Stimulated activated CD4-positive, alpha-beta T cell treated with anti-CD3 and anti-CD28 coated beads, Interleukin-12 subunit alpha, Interleukin-12 subunit beta, amount 100 ng/mL, for 48 hours (primary cell): ENCODE measurements at places on chromosomes 3 and 15.

DNA sequence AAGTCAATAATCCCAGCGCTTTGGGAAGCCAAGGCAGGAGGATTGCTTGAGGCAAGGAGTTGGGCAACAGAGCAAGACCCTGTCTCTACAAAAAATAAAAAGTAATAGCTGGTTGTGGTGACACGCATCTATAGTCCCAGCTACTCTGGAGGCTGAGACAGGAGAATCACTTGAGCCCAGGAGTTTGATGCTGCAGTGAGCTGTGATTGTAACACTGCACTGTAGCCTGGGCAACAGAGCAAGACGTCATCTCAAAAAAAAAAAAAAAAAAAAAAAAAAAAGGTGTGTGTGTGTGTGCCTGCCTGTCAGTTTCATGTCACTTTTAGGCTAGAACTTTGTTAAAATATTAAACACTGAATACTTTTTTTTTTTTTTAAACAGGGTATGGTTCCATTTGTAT, 28.4 kb downstream of the DNAJC19 start:
- DNase-seq = no peak

DNA sequence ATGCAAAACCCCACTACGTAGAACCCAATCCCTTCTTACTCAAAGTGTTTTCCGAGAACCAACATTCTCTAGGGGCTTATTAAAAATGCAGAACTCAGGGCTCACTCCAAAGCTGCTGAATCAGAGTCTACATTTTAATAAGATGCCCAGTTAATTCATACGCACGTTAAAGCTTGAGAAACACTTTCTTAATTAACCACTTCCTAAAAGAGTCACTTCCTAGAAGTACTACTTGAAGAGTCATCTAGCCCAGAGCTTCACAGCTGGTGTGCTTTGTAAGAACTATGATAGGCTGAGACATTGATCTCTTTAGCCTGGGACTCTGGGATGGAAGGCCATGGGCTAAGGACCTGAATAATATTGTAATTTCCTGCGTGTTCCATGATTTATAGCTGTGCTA, 9.0 kb downstream of the COL6A5 start:
- DNase-seq = no peak

GRCh38 chr3:123013876-123014275, 13.7 kb downstream of the SEMA5B start:
- DNase-seq = no peak

DNA sequence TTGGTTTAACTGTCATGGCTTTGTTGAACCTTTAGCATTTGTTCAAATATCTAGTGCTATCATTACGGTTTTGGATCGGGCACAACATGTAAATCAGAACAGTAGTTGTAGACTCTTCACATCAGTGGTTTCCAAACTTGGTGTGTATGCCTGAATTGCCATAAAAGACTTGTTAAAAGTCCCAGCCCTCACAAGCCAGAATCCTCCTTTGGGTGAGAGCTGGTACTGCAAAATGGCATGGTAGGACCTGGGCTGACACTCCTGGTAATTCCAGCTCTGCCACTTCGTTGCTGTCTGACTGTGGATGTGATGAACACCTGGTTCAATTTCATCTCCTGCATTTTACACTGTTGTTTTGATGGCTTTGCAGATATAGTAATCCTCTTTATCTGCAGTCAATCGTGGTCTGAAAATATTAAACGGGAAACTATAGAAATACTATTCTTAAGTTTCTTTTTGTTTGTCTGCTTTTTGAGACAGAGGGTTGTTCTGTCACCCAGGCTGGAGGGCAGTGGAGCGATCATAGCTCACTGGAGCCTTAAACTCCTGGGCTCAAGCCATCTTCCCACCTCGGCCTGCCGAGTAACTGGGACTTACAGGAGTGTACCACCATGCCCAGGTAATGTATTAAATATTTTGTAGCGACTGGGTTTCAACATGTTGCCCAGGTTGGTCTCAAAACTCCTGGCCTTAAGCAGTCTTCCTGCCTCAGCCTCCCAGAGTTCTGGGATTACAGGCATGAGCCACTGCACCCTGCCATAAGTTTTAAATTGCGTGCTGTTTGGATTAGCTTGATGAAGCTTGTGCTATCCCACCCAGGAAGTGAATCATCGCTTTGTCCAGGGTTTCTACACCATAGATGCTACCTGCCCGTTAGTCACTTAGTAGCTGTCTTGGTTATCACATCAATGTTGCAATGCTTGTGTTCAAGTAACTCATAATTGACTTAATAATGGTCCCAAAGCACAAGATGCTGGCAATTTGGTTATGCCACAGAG, 61.6 kb downstream of the RAB7A start:
- no peak for DNase-seq

DNA sequence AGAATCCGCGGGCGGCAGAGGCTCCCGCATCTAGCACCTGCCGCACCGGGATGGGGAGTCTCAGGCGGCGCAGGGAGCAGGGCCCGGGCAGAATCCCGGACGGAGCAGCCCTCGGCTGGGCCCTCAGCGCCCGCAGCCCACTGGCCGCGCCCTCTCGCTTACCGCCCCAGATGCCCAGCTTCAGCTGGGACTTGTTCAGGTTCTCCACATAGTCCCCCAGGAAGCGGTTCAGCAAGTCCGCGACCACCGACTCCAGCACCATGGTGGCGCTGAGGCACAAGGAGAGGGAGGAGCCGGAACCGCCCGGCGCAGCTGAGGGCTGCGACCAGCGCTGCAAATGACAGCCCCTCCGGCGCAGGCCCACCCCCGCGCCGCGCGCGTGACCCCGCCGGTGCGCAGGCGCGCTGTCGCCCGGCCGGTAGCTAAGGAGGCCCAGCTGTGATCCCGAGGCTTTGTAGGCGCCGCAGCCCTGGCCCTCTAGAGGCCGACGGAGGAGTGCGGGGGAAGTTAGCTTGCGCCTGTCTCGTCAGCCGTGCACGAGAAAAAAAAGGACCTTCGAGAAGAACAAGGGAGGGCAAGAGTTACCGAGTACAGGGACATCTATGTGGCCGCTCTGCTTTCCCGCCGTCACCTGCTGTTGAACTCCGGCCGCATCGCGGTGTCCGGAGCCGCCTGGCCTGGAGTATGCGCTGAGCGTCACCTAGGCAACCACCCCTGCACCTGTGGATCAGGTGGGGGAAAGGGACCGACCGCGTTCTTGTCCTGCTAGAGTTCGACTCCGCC, at the start of gene VPS13C:
TSS of gene VPS13C (minus strand) at position 335 of the 783 bp plus-strand sequence. CDS start at position 262, 73 bp downstream.
- peak; percentile 80 for DNase-seq

GRCh38 chr15:81101894-81102815, 31.9 kb upstream of the CFAP161 start:
- DNase-seq = no peak

DNA sequence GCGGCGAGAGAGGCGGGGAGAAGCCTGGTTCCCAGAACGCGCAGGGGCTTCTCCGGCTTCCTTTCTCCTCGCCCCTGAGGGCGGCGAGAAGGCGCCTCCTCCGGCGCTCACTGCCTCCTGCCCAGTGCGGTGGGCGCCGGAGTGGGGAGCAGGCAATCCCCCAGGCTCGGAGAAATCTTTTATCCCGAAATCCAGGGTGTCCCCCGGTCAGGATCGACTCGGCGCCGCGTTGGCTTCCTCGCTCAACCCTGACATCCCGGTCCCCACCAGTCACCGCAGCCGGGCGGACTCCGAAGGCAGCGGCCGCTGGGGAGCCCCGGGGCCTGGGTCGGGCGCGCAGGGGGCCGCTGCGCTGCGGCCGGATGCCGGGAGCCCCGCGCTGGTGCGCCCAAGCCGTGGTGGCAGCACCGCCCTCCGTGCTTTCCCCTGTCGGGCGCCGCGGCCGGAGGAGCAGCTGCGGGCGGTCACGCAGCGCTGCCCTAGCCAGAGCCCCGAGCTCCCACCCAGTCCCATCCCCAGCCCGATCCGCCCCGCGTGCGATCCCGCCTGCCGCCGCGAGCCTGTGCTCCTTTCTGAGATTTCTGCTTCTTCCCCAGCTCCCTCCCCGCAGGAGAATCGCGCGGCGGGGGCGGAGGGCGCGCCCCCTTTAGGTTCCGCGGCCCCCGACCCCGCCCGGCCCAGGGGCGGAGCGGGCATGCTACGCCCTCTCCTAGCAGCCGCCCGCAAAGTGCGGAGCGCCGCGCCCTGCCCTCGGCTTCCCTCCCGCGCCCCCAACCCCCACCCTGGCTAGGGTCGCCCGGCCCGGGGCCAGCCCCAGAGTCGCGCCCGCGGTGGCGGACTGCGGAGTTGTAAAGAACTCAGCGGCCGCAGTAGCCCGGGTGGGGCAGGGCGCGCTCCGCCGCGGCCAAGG, 683 bp upstream of the CACNA2D3 start:
- no peak for DNase-seq

DNA sequence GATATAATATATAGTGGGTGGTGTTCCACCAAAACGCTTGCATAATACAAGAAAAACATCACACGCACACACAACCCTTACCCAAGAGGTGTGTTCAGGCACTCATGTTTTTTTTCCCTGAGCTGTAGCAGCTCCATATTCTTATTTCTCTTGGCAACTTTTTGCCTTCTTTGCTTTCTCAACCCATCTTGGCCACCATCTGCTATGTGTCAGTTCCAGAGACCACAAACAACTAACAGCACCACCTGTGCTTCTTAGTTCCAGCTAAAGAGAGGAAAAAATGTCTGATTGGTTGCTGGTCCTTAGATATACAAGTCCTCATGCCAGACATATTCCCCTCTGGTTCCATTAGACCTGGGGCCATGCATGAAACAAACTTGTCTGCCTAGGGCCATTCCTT, 11.9 kb downstream of the ACTC1 start:
- no peak for DNase-seq

GRCh38 chr3:177146646-177147045, 50.6 kb downstream of the TBL1XR1 start:
- DNase-seq = no peak

DNA sequence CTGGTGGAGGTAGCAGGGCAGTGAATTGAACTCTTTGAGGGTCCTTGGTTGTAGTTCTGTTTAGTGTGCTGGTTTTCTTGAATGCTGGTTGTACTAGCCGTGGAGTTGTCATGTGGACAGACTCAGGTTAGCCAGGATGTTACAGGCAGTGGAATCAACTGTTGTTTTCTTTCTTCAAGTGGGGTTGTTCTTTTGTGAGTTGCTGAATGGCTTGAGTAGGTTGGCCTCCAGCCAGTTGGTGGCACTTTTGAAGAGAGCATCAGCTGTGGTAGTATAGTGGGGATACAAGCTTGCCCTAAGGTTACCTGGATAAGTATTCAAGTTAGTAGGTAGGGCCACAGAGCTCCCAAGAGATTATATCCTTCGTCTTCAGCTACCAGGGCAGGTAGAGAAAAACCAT, 31.8 kb upstream of the RARB start:
- no peak for DNase-seq

DNA sequence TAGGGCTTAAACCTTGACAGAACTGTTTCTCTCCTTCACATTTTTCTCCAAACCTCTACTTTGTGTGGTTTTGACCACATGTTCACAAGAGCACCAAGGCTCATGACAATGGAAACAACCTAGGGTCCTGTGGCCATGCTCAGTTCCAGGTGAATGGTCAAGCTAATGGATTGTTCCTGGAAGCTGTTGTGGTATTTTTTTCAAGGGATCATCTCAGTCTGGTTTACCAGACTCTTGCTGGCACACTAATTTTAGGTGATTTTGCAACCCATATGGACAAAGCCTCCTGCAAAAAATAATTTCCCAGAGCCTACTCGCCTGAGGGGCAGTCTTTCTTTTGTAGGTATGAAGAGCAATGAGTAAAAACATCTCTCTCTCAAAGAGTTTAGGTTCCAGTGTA, 67.2 kb downstream of the LSAMP start:
- DNase-seq = no peak

GRCh38 chr15:82945326-82945725, 7.2 kb downstream of the HOMER2 start:
- DNase-seq = no peak

GRCh38 chr15:57384816-57385215, 8.5 kb downstream of the CGNL1 start:
- no peak for DNase-seq

- no peak for DNase-seq
Measured at GRCh38 chr3:88991496-88991895, 115.9 kb upstream of the EPHA3 start.

- DNase-seq = no peak
Measured at GRCh38 chr15:66838671-66839239, 136.7 kb downstream of the SMAD6 start.

GRCh38 chr3:25872200-25872877, 82.4 kb downstream of the OXSM start:
- DNase-seq = no peak

GRCh38 chr3:39911465-39912309, 102.3 kb downstream of the MYRIP start:
- DNase-seq = no peak

DNA sequence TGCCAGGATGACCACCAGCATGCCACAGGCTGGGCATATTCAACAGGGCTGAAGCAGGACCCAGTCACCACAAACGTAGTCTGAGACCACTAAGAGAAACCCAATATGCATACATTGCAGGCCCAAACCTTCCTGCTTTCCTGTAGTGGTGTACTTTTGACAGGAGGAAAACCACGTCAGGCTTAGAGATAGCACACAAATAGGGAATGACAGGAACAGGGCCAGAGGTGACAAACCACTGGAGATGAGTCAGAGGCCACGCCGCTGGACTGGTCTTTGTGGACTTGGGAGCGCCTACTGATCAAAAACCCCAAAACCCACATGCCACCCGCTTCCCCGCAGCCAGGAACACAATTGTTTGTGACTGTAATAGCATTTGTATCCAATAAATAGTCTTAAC, 3.6 kb upstream of the EFCAB12 start:
- no peak for DNase-seq
